Hepatocyte (in vitro differentiated cells): ENCODE measurements at places on chromosomes 3 and 15.

DNA sequence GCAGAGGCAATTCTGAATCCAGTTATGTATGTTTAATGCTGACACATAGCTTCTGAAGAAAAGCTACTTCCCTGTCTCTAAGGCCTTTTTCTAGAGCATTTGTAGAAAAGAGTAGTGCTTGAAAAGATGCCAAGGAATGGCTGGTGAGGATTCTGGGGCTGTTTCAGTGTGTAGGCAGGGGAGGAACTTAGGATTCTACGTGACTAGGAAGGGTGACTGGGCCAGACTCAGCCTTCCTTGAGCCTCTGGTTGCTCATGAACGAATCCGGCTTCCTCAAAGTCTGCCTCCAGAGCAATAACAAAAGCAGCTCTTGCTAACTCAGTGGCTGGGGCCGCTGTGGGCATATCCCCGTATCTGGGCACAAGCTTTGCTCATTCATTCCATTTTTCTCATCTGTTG is 104.8 kb upstream of the WNT5A start:
- no peak for DNase-seq

GRCh38 chr3:197178998-197179397 is 119.4 kb downstream of the DLG1 start:
- no peak for DNase-seq

- DNase-seq, result no peak
These were observed 85.6 kb upstream of the PDZRN3 start for GRCh38 chr3:73710340-73710739.

GRCh38 chr3:104992676-104993075 is 374.0 kb upstream of the ALCAM start:
- no peak for DNase-seq

DNA sequence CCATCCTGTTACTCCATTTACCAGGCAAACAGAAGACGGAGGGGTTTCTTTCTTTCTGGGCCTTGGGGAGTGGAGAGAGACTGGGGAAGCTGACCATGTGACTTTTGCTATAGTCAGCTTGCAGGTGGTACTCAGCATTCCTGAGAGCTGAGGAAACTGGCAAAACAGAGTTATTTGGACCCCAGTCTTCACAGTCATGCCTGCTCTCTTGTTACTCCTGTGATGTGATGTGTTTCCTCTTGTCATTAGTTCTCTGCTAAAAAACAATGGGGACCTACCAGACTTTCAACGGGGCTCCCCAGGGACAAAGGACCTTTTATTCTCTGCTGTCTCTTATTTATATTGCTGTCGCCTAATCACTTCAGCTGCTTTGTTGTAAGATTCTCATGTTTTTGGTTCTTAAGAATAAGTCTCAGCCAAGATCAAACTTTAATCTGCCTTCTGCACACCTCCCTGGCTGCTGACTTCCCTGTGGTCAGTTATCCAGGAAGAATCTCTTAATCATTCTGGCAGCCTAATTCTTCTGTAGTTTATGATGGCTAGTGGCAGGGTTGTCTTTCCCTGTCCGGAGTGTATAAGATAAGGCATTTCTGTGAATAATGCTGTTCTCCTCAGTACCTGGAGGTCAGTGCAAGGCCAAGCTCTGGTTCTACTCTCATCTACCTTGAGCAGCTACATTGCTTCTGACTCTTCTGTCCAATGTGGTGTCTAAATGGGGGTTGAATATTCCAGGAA is 8.8 kb downstream of the STARD9 start:
- no peak for DNase-seq

DNA sequence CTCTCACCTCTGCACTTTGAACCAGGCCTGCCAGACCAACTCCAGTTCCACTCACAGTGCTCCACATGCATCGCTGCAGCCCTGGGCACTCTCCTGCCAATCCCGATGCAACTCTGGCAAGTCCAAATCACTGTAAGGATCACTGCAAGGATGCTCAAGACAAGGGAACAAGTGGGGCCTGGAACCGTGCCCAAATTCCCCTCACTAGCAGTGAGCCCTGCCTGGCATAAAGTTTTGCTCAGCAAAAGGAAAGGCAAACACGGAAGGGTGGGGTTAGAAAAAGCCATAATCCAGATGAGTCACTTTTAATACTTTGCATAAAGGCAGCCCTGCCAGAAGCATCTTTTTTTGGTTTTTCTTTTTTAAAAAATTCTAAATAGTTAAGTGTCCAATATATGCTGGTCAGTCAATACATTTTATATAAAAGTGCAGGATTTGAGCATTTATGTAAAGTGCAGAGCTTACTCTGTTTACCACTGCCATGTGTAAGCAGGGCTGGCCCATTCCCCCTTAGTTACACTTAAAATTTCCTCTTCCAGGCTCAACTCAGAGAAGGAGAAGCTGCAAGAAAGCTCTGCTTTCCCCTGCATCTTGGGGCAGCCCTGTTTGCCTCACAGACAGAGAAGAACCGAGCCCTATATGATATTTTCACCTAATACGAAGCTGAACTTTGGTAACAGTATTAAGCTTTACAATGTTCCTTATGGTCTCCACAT is 102.2 kb downstream of the CD47 start:
- peak; percentile 64 for DNase-seq

DNA sequence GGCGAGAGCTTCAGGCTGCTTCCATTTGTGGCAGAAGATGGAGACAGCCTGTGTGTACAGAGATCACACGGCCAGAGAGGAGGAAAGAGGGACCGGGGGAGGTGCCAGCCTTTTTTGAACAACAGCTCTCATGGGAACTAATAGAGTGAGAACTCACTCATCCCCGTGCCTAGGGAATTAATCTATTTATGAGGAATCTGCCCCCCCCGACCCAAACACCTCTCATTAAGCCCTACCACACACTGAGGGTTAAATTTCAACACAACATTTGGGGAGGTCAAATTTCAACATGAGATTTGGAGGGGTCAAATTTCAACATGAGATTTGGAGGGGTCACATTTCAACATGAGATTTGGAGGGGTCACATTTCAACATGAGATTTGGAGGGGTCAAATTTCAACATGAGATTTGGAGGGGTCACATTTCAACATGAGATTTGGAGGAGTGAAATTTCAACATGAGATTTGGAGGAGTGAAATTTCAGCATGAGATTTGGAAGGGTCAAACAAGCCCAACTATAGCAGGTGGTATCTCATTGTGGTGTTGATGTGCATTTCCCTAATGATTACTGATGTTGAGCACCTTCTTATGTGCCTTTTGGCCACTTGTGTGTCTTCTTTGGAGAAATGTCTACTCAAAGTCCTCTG is 20.6 kb upstream of the RFTN1 start:
- no peak for DNase-seq

DNA sequence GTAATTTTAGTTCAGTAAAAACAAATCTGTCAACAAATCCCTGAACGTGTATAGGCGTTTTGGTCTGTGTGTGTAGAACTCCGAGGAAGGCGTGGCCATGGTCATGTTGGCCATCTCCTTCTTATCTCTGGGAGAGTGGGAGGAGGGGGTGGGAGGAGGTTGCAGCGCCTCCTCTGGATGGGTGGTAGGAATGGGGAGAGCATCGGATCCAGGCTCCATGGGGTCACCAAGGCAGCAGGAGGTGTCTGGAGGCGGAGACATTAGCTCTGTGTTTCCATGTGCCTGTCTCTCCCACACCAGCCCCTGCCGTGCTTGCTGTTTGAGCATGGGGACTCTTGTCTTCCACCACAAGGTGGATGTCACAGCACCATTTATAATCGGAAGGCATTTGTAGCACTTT is 34.5 kb upstream of the TRPM1 start:
- no peak for DNase-seq

DNA sequence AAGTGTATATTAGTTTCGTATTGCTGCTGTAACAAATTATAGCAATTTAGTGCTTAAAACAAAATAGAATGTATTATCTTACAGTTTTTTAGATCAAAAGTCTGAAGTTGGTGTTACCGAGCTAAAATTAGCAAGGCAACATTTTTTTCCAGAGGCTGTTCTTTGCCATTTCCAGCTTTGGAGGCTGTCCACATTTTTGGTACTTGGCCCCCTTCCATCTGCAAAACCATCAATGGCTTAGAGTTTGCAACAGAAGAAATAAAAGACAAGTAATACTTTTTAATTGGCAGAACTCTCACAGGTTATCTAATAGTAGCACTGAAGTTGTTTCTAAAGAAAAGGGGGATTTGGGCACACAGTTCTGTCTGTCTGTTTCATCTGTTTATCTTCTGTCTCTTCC is 1248.5 kb downstream of the ROBO1 start:
- no peak for DNase-seq

DNA sequence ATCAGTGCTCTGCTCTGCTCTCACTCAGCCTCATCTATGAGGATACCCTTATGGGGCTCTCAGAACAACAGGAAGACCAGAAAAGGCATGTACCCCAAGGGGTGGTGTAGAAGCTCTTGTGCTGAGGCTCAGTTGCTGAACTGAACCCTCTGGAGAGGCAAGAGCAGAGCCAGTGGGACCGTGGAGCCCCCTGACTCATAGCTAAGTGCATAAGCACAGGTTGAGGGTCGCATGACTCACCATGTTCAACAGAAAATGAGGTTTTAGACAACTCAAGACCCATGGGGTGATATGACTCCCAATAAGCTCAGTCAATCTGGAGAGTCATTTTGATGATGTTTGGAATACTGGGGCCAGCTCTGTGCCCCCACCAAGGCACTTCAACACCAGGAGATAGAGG is 37.3 kb downstream of the CRYGS start:
- DNase-seq, result no peak

GRCh38 chr15:88803241-88803919 is at the start of gene ACAN:
Gene ACAN, plus strand, starts transcription at chr15:88803436. Its CDS starts 32,771 bp downstream, at chr15:88836207.
- DNase-seq, result peak; percentile 16

GRCh38 chr3:183508821-183509220 is 46.7 kb downstream of the KLHL6 start:
- no peak for DNase-seq

DNA sequence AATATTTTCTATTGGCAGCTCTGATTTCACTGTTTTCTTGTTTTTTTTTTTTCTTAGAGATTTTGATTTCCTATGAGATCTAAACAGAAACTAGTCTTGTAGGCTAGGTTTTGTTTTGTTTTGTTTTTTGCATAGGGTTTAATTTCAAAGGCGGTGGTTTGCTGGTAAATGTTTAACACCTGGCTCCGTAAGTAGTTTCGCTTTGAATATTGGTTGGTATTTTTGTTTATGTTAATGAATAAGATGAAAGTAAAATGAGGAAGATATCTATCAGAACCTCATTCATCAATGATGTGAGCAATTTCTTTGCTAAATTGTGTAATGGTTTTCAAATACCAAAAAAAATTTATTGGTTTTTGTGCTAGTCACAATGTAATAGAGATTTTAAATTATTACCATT is 39.7 kb upstream of the TM4SF1 start:
- no peak for DNase-seq

DNA sequence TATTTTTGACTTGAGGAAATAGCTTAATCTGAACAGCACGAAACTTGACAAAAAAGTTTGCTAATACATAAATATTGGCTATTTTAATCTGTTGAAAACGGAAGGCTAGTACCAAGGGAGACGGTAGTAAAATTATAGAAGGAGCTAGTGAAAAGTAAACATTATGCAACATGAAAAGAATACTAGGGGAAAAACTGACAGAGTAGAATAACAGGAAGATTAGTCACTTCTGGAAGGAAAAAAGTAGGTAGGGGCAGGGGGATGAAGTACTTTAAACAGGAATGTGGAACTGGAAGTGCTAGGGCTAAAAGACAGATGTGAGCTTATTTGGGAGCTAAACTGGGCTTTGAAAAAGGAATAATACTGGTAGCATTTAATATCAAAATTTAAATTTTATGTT is 60.1 kb downstream of the MBNL1 start:
- DNase-seq, result peak; percentile 53

DNA sequence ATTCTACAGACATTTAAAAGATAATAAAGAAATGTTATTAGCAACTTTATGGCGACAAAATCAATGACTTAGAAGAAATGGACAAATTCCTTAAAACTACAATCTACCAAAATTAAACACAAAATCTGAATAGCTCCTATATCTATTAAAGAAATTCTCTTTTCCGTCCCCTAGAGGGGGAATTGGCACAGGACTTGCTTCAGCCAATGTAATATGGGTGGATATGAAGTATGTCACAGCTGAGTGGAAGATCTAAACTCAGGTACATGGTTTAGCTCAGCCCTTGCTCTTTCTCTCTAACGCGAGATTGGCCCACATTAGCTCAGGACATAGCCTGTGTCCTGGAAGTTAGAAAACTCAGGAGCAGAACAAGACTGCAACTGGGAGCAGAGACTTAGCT is 79.3 kb downstream of the DNAH12 start:
- DNase-seq, result no peak

DNA sequence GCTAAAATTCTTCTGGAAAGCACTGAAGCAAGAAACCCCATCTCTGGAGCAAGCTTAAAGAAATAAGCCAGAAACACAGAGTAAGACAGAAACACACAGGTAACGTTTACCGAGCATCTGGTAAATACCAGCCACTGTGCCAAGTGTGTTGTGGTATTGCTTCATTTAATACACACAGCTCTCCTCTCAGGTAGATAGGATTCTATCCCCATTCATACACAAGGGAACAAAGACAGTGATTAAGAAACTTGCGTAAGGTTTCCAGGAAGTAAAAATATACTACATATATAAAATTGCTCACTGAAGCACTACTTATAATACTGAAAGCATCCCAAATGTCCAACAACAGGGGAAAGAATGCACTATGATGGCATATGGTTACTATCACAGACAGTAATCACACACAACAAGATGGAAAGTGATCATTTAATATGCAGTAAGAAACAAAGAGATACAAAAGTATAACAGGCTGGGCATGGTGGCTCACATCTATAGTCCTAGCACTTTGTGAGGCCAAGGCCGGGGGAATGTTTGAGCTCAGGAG is 27.5 kb downstream of the TAMM41 start:
- no peak for DNase-seq

DNA sequence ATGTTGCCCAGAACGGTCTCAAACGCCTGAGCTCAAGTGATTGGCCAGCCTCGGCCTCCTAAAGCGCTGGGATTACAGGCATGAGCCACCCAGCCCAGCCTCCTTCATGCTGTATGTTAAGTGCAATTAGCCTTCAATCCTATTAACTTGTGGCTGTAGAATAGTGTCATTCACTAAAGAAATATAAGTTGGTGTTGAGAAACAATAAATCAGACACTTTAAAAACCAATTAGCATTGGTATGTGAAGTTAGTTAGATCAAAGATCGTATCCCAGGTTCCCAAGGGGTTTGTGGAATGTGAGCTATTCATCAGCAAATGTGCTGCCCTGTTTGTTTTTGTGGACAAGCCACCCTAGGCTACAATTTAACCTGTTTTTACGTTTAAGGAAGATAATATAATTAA is 11.0 kb upstream of the PIK3CB start:
- no peak for DNase-seq

- no peak for DNase-seq
These were observed 897.2 kb upstream of the ARPP21 start for GRCh38 chr3:34742151-34742550.

- DNase-seq, result no peak
These were observed 140.4 kb upstream of the ABI3BP start for GRCh38 chr3:101133652-101134051.

GRCh38 chr15:73866881-73867410 is 6.4 kb upstream of the TBC1D21 start:
- DNase-seq, result no peak

GRCh38 chr3:38588995-38589937 is 60.2 kb downstream of the SCN5A start:
- no peak for DNase-seq

- DNase-seq, result peak; percentile 86
These were observed 116.0 kb downstream of the XXYLT1 start for GRCh38 chr3:195154793-195155535.

GRCh38 chr15:33675246-33675645 is 293.1 kb upstream of the CHRM5 start:
- peak; percentile 25 for DNase-seq

- peak; percentile 80 for DNase-seq
These were observed 1.3 kb upstream of the TWF2 start for GRCh38 chr3:52240059-52240885.

GRCh38 chr15:97096303-97096835 is 765.9 kb downstream of the NR2F2 start:
- DNase-seq, result no peak
